Stimulated activated CD8-positive, alpha-beta memory T cell treated with anti-CD3 and anti-CD28 coated beads, Interleukin-7, amount 100 ng/mL, for 1 hour (primary cell): ENCODE measurements at places on chromosomes 2 and 18.

DNA sequence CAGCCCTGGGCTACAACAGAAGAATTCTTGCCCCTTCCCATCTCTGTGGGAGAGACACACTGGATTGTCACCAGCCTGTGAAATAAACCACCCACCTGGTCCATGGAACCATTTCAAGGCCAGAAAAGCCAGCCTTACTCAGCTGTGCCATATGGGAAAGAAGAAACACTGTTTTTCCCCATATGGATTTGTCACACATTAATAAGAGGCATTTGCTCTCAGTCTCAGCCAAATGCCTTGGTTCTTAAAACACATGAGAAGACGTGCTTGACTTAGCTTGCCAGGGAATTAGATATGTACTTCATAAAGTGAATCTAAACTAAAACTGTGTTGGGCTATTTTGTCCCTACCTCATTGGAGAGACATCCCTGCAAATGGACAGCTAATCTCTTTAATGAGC lies 308.6 kb upstream of the TNP1 start:
- DNase-seq, result no peak

DNA sequence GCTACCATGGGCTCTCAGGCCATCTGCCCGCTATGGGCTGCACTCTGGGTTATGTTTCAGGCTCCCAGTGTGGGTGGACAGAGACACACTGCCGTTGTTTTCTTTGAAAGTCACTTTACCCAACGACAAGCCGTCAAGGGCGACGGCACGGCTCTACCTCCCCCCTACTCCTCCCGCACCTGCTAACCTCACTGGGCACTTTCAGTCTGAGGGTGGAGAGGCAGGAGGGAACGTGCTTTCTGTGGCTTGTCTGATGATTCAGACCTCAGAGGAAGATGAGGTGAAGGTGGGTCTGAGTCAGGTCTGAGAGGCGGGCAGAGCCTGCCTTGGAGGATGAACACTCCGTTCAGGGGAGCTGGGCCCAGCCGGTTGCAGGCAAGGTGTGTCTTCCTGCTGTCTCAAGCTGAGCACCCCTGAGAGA lies 147.6 kb upstream of the HDAC4 start:
- peak; percentile 12 for DNase-seq

- DNase-seq, result no peak
Observed at GRCh38 chr2:173159791-173160463, 84.3 kb downstream of the MAP3K20 start.

DNA sequence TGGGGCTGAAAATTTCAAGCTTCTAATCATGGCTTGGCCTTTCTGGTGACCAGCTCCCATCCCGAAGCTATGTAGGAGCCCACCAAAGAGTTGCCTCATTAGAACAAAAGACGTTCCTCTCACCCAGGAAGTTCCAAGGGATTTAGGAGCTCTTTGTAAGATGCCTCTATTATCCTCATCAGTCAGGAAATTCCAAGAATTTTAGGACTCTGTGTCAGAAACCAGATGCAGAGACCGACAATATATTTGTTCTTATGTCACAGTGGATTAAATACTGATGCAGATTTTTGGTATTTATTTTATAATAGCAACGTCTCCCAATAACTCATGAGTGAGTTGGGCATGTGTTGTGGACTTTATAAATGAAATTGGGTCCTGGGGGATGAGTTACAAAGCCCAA lies 91.8 kb upstream of the SKOR2 start:
- DNase-seq, result no peak

DNA sequence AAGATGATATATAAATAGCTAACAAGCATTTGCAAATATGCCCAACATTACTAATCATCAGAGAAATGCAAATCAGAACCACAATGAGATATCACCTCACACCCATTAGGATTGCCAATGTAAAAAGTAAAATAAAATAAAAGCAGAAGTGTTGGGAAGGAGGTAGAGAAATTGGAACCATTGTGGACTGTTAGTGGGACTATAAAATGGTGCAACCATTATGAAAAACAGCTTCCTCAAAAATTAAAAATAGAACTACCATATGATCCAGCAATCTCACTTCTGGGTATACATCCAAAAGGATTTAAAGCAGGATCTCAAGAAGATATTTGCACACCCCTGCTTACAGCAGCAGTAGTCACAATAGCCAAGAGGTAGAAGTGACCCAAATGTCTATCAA lies 99.8 kb upstream of the DAPL1 start:
- DNase-seq, result no peak

- no peak for DNase-seq
Observed at GRCh38 chr2:70570041-70570661, 16.5 kb upstream of the TGFA start.

DNA sequence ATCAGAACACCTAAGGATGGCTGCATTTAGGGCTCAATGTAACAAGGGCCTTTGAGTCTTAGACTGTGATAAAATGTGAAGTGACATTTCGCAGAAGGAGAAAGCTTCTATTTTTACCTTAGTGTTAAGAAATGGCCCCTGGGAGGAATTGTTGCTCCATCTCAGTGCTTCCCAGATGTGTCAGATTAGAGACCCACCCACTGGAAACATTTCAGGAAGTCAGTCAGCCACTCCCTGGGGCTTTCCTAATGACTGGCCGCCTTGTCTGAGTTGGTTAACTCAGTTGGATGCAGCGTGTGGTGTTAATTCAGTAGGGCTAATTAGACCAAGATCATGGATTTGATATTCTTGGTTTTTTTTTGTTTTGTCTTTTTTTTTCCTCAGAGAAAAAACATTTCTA lies 355.9 kb downstream of the PIK3C3 start:
- no peak for DNase-seq

GRCh38 chr2:241391892-241392665 lies 36.0 kb downstream of the FARP2 start:
- DNase-seq, result no peak
